ENCODE measurements at places on chromosomes 6 and 20.

DNA sequence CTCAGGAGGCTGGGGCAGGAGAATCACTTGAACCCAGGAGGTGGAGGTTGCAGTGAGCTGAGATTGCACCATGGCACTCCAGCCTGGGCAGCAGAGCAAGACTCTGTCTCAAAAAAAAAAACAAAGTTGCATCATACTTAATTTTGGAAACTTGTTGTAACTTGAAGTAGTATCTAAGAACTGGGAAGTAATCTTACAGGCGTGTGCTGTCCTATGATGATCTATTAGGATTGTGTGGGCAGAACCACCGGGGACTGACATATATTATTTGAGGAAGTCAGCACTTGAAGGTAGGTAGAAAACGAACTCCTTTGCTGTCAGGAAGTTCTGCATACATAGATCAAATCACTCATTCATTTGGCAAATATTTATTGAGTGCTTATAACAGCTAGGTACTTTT is 188.5 kb downstream of the ZNF217 start:
- no peak for DNase-seq

DNA sequence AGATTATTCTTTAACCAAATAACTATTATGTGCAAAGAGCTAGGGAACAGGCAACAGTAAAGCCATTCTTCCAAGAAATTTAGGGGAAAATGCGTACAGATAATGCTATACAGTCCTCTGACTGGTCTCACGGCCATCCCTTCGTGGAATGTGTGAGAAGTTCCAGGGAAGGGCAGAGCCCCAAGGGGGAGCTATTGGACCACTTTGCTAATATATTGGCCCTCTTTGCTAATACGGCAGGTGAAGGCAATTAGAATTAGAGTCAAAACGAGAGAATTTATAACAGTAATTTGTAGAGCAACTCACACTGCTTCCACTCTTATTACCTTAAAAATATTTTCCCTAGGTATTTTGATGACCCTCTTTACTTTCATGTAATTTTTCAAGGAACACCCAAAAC is 140.4 kb downstream of the IMPG1 start:
- DNase-seq, result no peak

DNA sequence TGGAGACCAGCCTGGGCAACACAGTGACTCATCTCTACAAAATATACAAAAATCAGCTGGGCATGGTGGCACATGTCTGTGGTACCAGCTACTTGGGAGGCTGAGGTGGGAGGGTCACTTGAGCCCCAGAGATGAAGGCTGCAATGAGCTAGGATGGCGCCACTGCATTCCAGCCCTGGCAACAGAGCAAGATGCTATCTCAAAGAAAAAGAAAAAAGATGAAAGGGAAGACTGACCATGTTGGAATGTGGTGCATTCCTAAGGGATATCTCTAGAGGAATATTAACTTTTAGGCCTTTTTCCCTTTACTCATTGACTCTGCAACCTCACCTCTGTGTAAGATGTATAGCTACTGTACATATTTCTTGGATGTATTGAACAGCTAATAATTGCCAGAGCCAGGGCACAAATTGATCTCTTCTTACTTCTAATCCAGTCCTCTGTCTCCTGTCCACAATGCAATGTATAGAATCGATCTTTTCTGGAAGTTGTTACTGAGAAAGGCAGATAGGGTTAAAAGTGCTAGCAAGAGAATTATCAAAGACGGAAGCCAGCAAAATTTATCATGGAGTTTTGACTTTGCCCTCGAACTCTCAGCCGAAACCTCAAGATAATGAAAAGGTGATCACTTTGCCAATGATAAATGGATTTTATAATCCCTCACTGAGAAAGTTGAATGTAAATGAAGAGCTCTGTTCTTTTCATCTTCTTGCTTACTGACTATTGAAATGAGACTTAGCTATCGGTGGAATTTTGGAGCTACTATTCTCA is 46.3 kb downstream of the GCNT2 start:
- DNase-seq, result no peak

DNA sequence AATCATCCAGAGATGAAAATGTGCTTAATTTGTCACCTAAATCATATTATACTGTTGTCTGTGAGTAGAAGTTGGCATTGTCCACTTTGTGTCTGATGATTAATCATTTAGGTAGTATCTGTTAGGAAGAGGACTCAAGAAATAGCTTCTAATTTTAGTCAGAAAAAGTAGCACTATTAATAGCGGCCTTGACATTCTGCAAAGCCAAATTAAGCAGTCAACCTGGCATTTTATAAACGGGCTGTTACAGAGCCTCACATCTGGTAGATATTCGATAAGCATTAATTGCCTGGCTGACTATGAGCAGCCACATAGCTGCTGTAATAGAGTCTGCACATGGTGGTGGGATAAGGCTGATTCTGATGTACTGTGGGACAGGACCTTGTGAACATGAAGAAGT is 99.5 kb downstream of the KLHL32 start:
- DNase-seq, result no peak

- no peak for DNase-seq
Measured at GRCh38 chr6:6221787-6222535, 98.5 kb downstream of the F13A1 start.

DNA sequence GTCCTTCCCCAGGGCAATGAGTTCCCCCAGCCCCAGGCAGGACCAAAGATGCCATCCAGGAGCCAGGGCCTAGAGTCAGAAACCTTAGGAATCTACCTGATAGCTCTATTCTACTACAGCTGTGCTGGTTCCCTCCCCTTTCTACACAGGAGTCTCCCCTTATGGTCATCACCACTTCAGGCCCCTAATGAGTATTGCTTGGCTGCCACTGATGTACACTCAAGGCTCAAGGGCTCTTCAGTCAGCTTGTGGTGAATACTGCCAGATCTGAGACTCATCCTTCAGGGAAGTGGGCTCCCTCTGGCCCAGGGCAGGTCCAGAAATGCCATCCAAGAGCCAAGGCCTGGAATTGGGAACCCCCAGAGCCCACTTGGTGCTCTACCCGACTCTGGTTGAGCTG is 248.6 kb downstream of the ALDH8A1 start:
- no peak for DNase-seq

- DNase-seq, result no peak
Measured at GRCh38 chr6:3884007-3884745, 35.0 kb downstream of the FAM50B start.

DNA sequence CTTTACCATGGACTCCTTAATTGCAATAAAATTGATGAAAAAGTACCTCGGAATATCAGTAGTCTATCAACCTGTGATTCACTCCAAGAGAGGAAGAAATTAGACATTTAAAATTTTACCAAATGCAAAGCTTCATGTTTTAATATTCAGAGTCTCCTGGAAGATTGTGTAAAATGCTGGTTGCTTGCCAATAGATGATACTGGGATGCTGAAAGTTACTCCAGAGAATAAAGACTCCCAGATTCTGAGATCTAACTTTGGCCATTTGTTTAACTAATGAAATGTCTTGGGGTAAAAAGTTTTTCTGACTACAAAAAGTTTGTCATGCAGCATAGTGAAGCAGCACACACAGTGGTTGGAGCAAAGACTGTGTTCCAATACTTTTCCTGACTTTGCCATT is 176.7 kb upstream of the RSPO3 start:
- no peak for DNase-seq

DNA sequence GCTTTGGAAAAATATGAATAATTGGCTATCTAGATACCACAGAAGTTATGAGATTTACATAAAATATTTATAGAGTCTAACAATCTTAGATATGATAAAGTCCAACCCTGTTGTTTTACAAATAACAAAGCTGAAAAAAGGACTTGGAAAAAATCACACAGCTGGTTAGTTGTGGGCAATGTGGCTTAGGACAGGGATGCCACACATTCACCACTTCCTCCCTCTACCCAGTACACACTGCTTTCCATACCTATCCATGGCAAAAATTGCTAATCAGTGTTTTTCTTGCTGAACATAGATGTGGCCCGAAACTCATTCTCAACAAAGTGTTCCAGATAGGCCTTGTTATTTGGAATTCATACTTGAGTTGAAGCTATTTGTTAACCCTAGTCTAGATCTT is 147.3 kb upstream of the BMP5 start:
- no peak for DNase-seq

DNA sequence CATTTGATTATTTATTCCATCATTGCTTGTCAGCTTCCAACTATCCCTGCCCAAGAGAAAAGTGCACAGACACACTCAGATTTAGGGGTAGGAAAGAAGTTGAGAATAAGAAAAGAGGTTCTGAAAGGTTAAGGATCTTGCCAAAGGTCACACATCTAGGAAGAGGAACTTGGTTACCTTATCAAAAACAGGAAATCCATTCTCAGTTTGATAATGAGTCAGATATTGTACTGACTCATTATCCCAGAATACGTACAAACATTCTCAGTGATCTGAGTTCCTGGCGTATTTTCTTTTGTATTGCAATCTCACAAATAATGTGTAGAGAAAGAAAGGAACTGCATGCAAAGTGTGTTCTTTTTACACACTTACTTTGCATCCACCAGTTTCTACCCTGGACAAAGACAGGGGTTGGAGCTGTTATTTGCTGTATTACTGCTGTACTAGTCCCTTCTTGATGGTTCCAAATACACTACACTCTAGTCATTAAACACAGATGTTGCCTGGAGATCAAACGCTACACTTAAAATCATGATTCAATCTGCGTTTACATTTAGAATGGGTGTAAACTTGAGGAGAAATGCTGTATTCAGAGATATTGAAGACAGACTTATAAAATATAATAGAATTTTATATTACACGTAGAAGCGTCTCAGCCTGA is 545.7 kb downstream of the PRKN start:
- DNase-seq, result no peak

GRCh38 chr20:16083639-16084280 is 489.5 kb downstream of the KIF16B start:
- DNase-seq, result no peak

DNA sequence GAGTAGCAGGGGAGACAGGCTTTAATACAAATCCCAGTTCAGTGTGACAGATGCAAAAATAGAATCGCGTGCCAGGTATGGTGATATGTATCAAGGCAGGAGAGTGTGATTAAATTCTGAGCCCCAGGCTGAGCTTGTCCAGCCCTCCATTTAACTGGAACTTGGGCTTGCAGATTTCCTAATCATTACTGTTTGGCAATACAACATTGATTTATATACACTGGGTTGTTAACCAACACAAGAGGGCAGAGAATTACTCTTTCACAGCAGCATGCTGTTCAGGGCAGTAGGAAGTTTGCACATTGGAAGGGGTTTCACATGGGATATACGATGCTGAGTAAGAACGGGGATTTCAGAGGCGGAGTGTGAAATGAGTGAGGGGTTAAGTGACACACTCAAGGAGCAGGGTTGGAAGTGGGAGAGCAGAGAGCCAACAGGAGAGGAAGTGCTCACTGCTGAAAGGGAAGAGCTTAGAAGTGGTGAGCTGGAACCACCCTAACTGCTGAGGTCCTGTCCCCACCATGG is 70.8 kb upstream of the ATXN1 start:
- DNase-seq, result no peak

- no peak for DNase-seq
Measured at GRCh38 chr20:63473555-63474449, 1.3 kb upstream of the KCNQ2 start.

DNA sequence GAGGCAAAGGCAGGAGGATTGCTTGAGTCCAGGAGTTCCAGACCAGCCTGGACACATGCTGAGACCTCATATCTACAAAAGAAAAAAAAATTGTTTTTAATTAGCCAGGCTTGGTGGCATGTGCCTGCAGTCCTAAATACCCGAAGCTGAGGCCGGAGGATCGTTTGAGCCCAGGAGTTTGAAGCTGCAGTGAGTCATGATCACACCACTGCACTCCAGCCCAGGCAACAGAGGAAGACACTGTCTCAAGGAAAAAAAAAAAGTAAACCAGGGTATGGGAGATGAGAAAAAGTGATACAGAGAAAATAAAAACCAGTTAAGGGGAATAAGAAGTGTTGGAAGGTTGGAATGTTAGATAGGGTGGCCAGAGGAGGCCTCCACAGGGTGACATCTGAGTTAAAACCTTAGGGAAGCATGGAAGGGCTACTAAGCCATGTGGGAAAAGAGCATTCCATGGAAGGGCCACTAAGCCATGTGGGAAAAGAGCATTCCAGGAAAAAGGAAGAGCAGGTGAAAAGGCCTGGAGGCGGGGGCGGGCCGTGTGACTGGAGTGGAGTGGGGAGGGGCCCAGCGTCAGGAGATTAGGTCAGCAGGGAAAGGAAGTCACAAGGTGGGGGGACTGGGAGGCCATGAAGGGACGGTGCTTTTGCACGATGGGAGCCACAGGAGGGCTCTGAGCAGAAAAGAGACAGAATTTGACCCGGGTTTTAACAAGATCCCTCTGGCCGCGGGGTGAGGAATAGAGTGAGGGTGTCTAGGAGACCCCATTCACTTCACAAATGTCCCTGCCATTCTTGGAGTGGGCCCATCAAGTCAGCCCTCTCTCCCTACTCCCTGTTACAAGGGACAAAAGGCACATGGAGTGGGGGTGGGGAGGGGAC is 18.3 kb downstream of the CPNE5 start:
- DNase-seq, result no peak

DNA sequence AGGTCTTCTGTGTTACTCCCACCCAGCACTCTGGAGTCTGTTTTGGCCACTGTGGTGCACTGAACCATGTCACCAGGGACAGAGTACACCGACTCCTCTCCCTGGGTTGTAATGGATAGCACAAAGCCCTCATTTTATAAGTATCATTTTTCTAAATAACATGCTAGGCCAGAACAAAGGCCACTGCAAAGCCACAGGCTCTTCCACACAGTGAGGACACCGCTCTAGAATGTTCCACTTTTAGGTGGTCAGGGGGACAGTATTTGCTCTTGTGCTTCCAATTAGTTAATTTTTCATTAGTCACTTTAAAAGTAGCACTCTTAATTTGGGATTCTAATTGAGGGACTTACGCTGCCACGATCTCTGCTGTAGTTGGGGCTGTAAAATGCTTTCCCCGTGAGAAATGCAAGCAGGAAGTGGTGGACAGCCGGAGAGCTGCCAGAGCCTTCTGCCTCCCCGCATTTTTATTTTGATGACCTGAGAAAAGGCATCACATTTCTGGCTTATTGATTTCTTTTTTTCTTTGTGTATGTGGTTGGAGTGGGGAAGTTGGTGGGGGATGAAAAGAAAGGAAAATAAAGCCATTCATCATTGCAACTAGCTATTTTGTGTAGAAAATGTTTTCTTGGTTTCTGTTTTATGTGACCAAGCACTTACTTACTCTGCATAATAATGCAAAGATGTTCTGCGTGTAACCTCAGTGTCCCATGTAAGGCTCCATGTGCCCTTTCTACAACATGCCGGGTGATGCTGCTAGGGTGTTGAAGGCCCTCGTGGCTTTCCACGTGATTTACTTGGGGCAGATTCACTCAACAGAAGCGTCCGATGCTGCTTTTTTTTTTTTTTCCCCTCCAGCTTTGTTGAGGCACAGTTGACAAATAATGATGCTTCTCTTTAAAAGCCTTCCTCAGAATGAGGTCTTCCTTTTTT is 195.9 kb downstream of the SASH1 start:
- no peak for DNase-seq

GRCh38 chr20:25191689-25192088 is 3.8 kb upstream of the ENTPD6 start:
- no peak for DNase-seq

DNA sequence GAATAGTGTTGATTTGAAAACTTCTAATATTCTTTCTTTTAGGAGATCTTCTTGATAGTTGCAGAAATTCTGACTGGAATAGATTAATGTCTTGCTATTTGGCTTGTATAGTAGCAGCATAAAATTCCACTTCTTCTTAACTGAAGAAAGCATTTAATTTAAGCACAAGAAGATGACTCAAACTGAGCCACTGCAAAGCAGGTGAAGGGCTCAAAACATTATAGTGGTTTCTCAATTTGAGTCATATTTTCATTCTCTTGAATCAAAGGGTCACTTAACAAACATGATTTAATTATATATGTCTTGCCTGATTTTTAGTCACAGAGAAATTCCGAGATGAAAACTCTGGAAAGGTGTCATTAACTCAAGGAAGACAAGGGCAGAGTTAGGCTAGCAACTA is 239.3 kb downstream of the ZNF217 start:
- no peak for DNase-seq
